ENCODE measurements at places on chromosomes 3 and 15.
A peak's percentile ranks its signal among the peaks of the same experiment; 100 is the strongest.

GRCh38 chr3:33855884-33856546 is 57.6 kb downstream of the PDCD6IP start:
- DNase-seq = no peak

GRCh38 chr15:41713047-41713446 is 52.8 kb downstream of the MGA start:
- DNase-seq = peak; percentile 4

GRCh38 chr3:135268941-135269532 is 474.0 kb downstream of the EPHB1 start:
- no peak for DNase-seq

GRCh38 chr3:170670504-170670903 is 84.6 kb upstream of the SLC7A14 start:
- DNase-seq = no peak

DNA sequence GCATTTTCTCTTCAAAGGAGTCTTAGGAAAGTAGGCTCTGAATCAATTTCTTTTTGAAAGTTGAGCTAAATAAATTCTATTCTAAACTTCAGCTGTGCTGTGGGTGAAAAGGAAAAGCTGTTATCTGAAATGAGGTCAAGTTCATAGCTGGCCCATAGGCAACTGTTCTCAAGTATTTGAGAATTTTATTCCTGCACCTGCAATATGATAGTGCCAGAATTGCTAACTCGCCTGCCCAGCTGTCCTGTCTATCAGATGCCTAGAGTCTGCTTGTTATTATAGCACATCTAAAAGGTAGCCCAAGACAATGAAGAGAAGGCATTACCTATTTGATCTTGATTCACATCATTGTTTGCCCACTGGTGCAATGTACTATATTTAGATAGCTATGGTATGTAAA is 798.7 kb downstream of the DIPK2A start:
- DNase-seq = no peak

DNA sequence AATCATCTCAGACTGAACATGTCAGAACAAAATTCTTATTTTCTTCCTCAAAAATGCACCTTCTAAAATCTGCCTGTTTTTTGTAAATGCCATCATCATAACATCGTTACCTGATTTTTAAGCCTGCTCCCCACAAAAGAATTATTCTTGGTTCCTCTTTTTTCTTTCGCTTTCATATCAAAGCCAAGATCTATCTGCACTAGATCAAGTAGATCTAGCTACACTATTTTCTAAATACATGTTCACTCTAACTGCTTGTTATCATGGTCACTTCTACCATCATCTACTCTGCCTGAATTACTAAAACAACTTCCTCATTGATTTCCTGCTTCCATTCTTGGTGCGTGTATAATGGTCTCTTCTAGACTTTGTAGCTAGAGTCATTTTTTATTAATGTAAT is 217.7 kb downstream of the ARPP21 start:
- no peak for DNase-seq

All from anterior cingulate cortex (tissue), 58 donors.